ENCODE measurements at places on chromosomes 11 and 22. TPM values are rescaled to one million over a fixed set of nuclear protein-coding genes. Genes with fewer than 3 reads are reported as not detected.

DNA sequence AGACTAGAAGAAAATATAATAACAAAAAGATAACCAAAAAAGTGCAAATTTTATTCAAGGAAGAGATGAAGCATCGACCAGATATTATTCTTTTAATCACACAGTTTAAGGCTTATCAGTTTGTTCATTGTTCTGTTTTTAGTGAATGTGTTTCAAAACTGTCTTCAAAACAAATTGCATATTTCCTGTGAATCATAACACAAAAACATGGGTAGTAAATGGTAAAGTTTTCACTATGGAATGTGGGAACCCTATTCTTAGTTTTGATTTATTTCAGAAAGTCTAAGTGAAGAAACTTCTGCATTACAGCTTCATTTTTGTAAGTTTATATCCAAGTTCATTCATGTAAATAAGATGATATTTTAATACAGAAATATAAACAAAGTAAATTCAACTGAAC lies 207.6 kb upstream of the LUZP2 start:
- no peak for DNase-seq

- DNase-seq = no peak
Observed at GRCh38 chr11:105189581-105189980, 50.0 kb upstream of the CARD18 start.

GRCh38 chr11:130760515-130761125 lies 155.7 kb downstream of the SNX19 start:
- DNase-seq = no peak

- no peak for DNase-seq
Observed at GRCh38 chr22:36755316-36755715, 20.6 kb downstream of the IFT27 start.

GRCh38 chr22:17785185-17786184 lies 11.2 kb upstream of the BID start:
- no peak for DNase-seq

DNA sequence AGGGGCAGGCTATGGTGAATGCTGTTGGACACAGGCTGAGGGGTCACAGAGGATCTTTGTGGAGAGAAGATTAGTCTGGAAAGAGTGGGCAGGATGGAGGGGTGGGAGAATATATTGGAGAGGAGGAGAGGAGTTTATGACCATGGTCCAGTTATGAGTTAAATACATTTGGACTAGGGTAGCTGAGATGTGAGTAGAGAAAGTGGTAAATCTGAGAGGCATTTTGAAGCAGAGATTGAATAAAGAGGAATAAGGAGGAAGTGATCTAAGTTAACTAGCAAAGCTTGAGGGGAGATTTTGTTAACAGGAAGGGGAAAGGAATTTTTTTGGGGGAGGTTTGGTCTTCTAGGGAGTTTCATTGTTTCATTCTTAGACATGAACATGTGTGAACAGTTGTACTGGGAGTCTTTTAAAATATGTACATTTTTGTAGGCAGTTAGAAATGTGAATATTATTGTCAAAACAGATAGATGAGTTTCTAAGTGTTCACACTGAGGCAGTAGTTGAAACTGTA lies 43.1 kb upstream of the EED start:
- no peak for DNase-seq

- DNase-seq = no peak
Observed at GRCh38 chr11:95307286-95307685, 76.3 kb upstream of the SESN3 start.

- no peak for DNase-seq
Observed at GRCh38 chr22:20440637-20441591, 3.3 kb upstream of the SCARF2 start.

GRCh38 chr22:47190276-47190956 lies 428.0 kb downstream of the TBC1D22A start:
- no peak for DNase-seq

DNA sequence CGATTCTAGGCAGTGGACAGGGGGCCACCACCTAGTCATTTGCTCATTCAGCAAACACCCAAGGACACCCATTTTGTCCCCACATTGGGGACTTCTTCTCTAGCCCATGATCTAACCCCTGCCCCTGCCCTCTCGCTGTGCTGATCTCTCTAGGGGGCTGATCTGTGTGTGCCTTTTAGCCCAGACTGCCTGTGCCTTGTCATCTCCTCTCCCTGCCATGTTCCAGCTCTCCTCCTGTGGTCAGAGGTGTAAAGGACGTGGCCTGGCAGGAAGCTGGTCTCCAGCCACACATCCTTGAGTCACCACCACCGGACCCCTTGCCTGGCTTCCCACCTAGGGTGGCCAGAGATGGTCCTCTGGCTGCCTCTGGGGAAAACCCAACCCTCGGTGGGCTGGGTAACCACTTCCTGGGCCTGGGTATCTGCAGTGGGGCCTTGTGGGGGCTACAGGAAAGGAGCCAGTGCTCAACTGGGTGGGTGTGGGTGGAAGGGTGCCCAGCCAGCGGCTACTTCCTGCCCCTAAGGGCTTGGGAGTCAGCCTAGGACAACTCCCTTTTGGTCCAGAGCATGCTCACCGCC lies 1.3 kb downstream of the CTSW start:
- DNase-seq = peak; percentile 89

DNA sequence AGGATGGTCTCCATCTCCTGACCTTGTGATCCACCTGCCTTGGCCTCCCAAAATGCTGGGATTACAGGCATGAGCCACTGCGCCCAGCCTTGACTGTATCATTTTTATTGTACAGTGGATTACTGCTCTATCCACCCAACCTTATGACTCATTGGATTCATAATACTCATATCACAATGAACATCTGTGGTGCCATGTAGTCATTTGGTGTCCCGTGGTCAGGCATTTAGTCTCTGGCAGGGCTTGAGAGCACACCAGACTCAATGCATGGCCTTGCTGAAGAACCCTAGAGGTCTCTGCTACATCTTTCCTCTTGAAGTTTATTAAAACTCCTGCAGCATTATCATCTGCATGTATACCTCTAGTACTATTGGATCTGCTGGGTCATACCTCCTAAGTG lies 98.0 kb upstream of the LDLRAD3 start:
- no peak for DNase-seq

- no peak for DNase-seq
Observed at GRCh38 chr11:63001456-63001855, 14.2 kb downstream of the SLC22A8 start.

GRCh38 chr22:37070334-37070733 lies 18.8 kb downstream of the KCTD17 start:
- DNase-seq = no peak

GRCh38 chr11:7657306-7658025 lies 15.8 kb downstream of the CYB5R2 start:
- peak; percentile 16 for DNase-seq

- DNase-seq = no peak
Observed at GRCh38 chr11:76224461-76225121, 18.3 kb upstream of the WNT11 start.

- DNase-seq = no peak
Observed at GRCh38 chr22:42345458-42345857, 75.0 kb upstream of the TCF20 start.

DNA sequence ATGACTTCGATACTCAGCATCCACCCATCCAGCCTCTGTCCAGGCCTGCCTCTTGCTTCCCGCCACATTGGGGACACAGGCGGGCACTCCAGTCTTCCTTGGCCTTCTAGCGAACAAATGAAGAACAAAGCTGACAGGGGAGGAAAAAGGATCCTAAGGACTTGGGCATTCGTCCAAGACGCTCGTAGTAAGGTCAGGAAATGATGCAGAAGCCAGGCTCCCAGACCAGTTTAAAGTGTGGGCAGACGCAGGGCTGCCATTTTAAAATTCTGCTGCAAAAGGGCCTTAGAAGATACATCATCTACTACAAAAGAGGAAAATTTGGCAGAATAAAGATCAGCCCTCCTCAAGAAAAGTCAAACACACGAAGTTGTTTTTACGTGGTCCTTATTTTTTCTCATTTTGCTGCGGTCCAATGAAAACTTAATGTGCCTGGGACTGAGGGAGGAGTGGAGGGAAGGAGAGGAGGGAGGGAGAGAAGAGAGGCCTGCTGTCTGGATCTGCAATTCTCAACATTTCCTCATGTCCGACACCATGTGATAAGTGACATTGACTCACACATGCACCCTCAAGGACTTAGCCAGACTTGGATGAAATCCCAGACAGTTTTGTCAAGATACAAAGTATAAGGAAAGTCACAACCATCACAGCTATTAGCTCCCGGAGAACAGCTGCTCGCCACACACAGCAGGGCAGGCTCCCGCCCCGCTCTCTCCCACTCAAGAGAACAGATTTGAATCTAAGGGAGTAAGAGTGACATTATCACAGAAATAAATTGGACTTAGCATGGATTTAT lies 5.7 kb downstream of the DNAL4 start:
- DNase-seq = peak; percentile 97

GRCh38 chr11:72727521-72727920 lies 24.7 kb downstream of the ARAP1 start:
- DNase-seq = no peak

Gene MCM5
- 79.7 TPM for total RNA-seq

Gene TYR
- 2.0 TPM for total RNA-seq

Gene H19
- 0.72 TPM for total RNA-seq

Gene TRIM49D2
- not detected for total RNA-seq

Gene LRRC55
- total RNA-seq = not detected

Gene TOMT
- not detected for total RNA-seq
